ENCODE measurements at places on chromosomes 11 and 22. TPM values are rescaled to one million over a fixed set of nuclear protein-coding genes. Genes with fewer than 3 reads are reported as not detected.
A peak's percentile ranks its signal among the peaks of the same experiment; 100 is the strongest.

DNA sequence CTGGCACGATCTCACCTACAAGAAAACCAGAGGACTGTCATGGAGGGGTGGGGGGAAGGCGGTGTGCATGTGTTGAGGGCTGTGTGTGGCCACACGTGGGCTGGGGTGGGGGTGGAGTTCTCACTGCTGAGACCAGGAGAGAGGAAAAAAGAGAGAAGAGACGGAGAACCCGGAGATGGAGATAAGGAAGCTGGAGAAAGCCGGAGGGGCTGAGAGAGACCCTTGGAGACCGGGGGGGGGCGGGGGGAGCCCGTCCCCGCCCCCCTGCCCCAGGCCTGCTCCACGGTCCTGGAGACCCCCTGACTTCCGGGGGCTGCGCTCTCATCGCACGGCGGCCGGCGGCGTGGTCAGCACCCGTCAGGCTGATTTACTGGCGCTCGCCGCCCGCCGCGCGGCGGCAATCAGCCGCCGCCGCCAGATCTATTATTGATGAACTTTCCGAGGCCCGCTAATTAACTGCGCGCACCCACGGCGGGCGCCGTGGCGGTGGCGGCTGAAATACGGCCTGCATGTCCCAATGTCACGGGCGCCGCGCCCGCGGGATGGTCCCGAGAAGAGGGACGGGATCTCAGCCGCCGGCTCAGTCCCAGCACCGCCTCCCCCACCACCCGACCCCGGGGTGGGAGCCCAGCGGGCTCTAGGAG lies 187.4 kb downstream of the MN1 start:
- H3K4me3 ChIP-seq: peak overlapping the region; percentile 13
- H3K27me3 ChIP-seq: no peaks in the 10 kb centered on the region
- peaks cover 4% of the 10 kb centered on the region for H3K4me1 ChIP-seq

DNA sequence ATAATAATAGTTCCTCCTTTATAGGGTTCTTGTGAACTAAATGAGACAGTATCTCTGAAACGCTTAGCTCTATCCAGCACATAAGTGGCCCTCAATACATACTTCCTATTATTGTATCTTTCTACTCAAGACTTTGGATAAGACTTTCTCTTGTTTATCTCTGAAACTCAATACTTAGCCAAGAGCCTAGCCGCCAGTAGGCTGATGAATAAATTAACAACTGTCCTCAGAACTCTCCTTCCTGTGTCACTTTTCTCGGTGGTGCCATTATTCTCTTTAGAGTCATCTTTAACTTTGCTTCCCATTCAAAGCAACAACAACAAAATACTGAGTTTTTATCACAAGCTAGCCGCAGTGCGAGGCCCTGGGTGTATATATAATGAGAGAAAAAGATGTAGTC lies 86.9 kb downstream of the FAM83F start:
- no peaks in the 10 kb centered on the region for H3K36me3 ChIP-seq
- no peak overlapping the region for H3K27ac ChIP-seq
- no peaks in the 10 kb centered on the region for H3K27me3 ChIP-seq

DNA sequence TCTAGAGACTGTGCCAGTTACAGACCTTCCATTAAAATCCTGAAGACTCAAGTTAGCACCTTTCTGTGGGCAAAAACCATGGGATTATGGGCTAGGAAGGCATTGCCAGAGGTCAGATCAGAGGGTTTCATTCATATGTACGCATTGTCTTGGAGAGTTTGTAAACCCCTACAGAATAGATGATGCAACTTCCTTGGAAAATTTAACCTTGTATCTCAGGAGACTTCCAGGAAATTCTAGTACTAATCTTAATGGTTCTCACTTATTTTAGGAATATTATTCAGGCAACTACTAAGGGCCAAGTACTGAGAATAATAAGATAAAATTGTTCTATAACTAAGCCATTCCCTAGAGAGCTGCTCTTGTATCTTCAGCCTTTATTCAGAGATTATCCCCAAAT lies 6.9 kb downstream of the OLFML1 start:
- no peaks in the 10 kb centered on the region for H3K36me3 ChIP-seq
- H3K4me3 ChIP-seq: no peak overlapping the region
- DNase-seq: no peak

DNA sequence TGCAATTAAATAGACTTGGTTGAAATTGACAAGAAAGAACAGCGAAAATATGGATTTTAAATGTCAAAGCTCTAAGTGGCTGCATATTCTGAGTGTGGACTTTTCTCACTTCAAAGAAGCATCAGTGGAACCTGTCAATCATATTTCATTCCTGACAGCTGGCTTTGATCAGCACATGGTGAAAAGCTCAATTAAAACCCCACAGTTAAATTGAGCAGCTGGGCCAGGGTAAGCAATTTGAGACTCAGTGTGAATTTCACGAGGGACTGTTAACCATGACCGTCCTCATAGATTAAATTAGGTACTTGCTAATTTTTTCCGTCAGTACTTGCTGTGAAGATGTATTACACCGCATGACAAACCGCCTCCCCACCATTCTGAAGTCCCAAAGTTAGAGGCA lies 11.0 kb upstream of the OR10D3 start:
- H3K27ac ChIP-seq: no peak overlapping the region
- H3K4me1 ChIP-seq: no peaks in the 10 kb centered on the region
- H3K4me3 ChIP-seq: no peak overlapping the region

GRCh38 chr11:108985945-108986279 lies 321.0 kb downstream of the DDX10 start:
- peaks cover 2% of the 10 kb centered on the region for H3K4me1 ChIP-seq
- H3K4me3 ChIP-seq: no peak overlapping the region
- H3K27ac ChIP-seq: no peak overlapping the region
- H3K36me3 ChIP-seq: peaks cover 7% of the 10 kb centered on the region

GRCh38 chr11:126485021-126485792 lies 129.7 kb downstream of the ST3GAL4 start:
- no peak for DNase-seq
- H3K4me1 ChIP-seq: peaks cover 4% of the 10 kb centered on the region
- no peaks in the 10 kb centered on the region for H3K27me3 ChIP-seq
- no peaks in the 10 kb centered on the region for H3K36me3 ChIP-seq
- no peak overlapping the region for H3K27ac ChIP-seq

GRCh38 chr11:122246874-122247273 lies 130.9 kb upstream of the BLID start:
- H3K36me3 ChIP-seq: no peaks in the 10 kb centered on the region
- DNase-seq: no peak

- no peak overlapping the region for H3K4me3 ChIP-seq
- no peaks in the 10 kb centered on the region for H3K4me1 ChIP-seq
- H3K27ac ChIP-seq: no peak overlapping the region
- DNase-seq: no peak
Observed at GRCh38 chr11:91158297-91158696, 935.4 kb upstream of the CHORDC1 start.

DNA sequence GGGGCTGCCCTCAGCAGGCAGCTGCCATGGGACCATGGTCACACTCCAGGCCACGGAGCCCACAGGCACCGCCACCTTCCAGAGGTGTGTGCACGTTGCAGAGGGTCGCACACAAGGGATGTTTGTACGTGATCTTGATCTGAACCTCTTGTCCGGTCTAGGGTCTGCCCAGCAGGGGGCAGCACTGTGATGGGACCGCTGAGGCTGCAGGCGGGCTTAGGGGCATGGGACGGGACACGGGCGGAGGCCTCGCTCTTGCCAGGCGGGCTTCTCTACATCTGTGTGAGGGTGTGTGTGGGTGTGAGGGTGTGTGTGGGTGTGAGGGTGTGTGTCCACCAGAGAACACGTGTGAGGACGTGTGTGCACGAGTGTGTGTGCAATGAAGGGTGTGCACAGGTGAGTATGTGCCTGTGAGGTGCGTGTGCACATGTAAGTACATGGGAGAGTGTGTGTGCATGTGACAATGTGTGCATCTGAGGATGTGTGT lies 52.4 kb downstream of the CACNA1I start:
- 0 out of 2 replicates have a peak, but pooled peaks cover 5% of the 10 kb centered on the region for H3K4me1 ChIP-seq
- no peak overlapping the region for H3K4me3 ChIP-seq
- no peaks in the 10 kb centered on the region for H3K27me3 ChIP-seq

DNA sequence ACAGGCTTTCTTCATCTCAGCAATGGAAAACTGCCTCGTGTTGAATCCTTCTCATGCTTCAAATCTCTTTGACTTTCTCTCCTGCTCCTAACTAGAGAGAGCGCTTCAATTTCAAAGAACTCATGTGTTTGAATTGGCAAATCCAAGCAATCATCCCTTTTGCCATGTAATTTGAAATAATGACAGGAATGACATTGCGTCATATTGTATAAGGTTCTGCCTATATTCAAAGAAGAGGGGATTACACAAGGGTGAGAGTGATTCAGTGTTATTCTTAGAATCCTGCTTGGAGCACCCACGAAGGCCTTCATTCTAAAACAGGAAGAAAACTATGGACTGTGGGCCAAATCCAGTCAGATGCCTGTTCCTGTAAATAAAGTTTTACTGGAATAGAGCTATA lies 720.6 kb downstream of the JRKL start:
- DNase-seq: no peak
- H3K36me3 ChIP-seq: no peaks in the 10 kb centered on the region
- H3K4me1 ChIP-seq: no peaks in the 10 kb centered on the region
- no peak overlapping the region for H3K27ac ChIP-seq
- no peak overlapping the region for H3K4me3 ChIP-seq

DNA sequence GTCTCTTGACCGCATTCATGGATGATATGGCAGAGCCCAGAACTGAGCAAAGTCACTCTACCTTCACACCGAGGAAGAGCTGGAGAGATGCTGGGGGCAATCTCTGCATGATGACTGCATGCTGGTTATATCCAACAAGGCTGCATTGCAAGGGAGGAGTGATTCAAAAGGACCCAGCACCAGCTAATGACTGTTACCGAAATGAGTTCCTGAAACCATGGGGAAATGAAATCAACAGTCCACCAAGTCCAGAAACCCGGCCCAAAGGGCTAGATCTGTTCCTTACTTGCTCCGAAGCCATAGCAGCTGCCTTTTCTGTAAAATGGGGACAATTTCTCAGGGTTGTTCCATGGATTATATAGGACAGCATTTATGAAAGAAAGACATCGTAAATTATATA lies 1.2 kb upstream of the SMIM35 start:
- H3K4me3 ChIP-seq: no peak overlapping the region
- DNase-seq: no peak
- H3K4me1 ChIP-seq: no peaks in the 10 kb centered on the region
- H3K27me3 ChIP-seq: no peaks in the 10 kb centered on the region
- no peak overlapping the region for H3K27ac ChIP-seq
- no peaks in the 10 kb centered on the region for H3K36me3 ChIP-seq

Gene DSCAML1
- total RNA-seq: 0.42 TPM

Gene OR8G5
- total RNA-seq: not detected

Gene IRAG1
- total RNA-seq: 3.3 TPM

Gene RAB36
- 1.4 TPM for total RNA-seq

Gene GGTLC3
- total RNA-seq: not detected

Data from H9 (cell line).